Mesenchymal stem cell (in vitro differentiated cells and primary cell): ENCODE measurements at places on chromosomes 12 and 14.

GRCh38 chr14:100775351-100775830 lies 48.7 kb downstream of the DLK1 start:
- H3K4me1 ChIP-seq = peaks cover 4% of the 10 kb centered on the region
- no peak overlapping the region for H3K4me3 ChIP-seq
- H3K36me3 ChIP-seq = no peaks in the 10 kb centered on the region
- H3K27ac ChIP-seq = no peak overlapping the region
- peaks cover 18% of the 10 kb centered on the region for H3K27me3 ChIP-seq
- peak; percentile 10 for DNase-seq

- H3K4me1 ChIP-seq = no peaks in the 10 kb centered on the region
- no peaks in the 10 kb centered on the region for H3K36me3 ChIP-seq
- no peak overlapping the region for H3K27ac ChIP-seq
- no peaks in the 10 kb centered on the region for H3K27me3 ChIP-seq
- no peak overlapping the region for H3K4me3 ChIP-seq
- DNase-seq = no peak
These were observed 706.9 kb upstream of the STXBP6 start for GRCh38 chr14:25756876-25757275.

- no peak overlapping the region for H3K27ac ChIP-seq
- no peaks in the 10 kb centered on the region for H3K36me3 ChIP-seq
- H3K4me1 ChIP-seq = no peaks in the 10 kb centered on the region
- peaks cover 4% of the 10 kb centered on the region for H3K27me3 ChIP-seq
These were observed 19.7 kb upstream of the NR1H4 start for GRCh38 chr12:100453951-100454350.

GRCh38 chr12:51392556-51393237 lies 1.5 kb upstream of the GALNT6 start:
- H3K36me3 ChIP-seq = no peaks in the 10 kb centered on the region
- H3K27ac ChIP-seq = no peak overlapping the region
- DNase-seq = peak; percentile 89
- no peak overlapping the region for H3K4me3 ChIP-seq
- H3K27me3 ChIP-seq = no peaks in the 10 kb centered on the region
- H3K4me1 ChIP-seq = peaks cover 26% of the 10 kb centered on the region

DNA sequence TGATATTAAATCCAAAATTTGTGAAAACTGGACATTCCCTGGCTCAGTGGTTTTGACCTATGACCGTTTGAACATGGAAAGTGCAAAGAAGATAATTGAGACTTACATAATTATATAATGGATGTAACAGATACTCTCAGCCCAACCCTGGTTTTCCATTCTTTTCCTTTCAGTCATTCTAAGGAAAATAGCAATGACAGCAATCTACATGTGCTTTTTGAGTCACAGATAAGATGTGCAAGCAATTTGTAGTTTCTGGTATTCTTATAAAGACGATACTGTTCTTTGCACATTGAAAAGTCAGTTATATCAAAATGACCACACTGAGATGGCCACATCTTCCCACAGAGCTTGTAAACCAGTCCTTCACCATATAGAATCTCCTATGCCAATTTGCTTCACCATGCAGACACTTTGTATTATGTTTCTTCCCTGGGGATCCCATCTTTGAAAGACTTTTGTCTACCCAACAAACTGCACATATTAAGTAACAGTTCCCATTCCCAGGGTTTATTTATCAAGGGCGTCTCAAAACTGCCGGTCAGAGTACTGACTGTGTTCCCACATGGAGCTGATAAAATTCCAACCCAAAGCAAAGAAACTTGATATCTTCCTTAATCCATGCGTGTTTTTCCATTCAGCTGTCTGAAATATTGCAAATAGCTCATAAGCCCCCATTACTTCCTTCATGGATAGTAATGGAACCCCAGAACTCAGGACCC lies 34.8 kb downstream of the PLXNC1 start:
- H3K27ac ChIP-seq = no peak overlapping the region
- no peak overlapping the region for H3K4me3 ChIP-seq
- no peaks in the 10 kb centered on the region for H3K36me3 ChIP-seq
- peaks cover 3% of the 10 kb centered on the region for H3K4me1 ChIP-seq

GRCh38 chr14:81412779-81413178 lies 12.7 kb upstream of the STON2 start:
- H3K4me3 ChIP-seq = no peak overlapping the region
- H3K27ac ChIP-seq = no peak overlapping the region
- H3K4me1 ChIP-seq = peaks cover 2% of the 10 kb centered on the region
- no peak for DNase-seq
- no peaks in the 10 kb centered on the region for H3K27me3 ChIP-seq

- no peaks in the 10 kb centered on the region for H3K36me3 ChIP-seq
- no peak for DNase-seq
- H3K4me3 ChIP-seq = no peak overlapping the region
- no peak overlapping the region for H3K27ac ChIP-seq
These were observed 57.3 kb upstream of the TMEM132D start for GRCh38 chr12:129961091-129961490.
